ENCODE measurements at places on chromosomes 11 and 22. TPM values are rescaled to one million over a fixed set of nuclear protein-coding genes. Genes with fewer than 3 reads are reported as not detected.

Gene MFRP
- 0.01 TPM for polyA plus RNA-seq

- no peak for DNase-seq
- no peak overlapping the region for H3K27ac ChIP-seq
- H3K4me3 ChIP-seq, result no peak overlapping the region
- no peaks in the 10 kb centered on the region for H3K27me3 ChIP-seq
- peaks cover 24% of the 10 kb centered on the region for H3K4me1 ChIP-seq
Measured at GRCh38 chr22:19181786-19182471, 3.4 kb upstream of the SLC25A1 start.

DNA sequence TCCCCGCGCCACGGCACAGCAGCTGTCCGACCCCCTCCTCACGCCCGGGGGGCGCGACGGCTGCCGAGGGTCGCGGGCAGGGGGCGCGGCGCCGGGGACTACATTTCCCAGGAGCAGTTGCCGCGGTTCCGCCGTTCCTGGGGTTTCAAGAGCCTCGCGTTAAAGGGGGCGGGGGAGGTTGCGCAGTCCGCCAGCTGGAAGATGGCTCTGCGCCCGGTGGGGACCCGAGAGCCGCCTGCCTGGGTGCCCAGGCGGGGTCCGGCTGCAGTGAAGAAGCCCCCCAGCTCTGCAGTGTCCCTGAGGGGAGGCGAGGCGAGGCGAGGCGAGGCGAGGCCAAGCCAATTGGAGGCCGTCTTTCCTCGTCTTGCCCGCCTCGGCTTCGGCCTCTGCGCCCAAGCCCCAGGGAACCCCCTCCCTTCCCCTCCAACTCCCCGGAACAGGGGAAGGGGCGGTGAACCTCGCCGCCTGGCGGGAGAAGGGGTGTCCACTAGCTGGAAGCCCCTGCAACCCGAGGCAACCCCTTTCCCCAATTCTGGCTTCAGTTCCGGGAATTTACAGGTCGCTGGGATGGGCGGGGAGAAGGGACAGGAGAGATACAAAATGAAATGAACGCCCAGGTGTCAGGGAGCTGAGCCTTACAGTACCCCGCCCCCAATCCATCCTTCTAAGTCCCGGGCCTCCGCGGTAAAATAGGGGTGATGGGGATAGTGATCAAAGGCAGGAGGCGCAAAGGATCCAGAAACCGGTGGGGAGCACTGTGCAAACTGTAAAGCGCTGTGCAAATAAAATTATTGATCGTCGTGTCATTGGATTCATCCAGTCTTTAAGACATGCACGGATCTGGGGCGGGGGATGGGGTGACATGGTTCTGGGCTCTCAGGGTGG is 5.2 kb upstream of the GCAT start:
- no peaks in the 10 kb centered on the region for H3K27me3 ChIP-seq
- H3K4me3 ChIP-seq, result peak overlapping the region; percentile 75
- H3K4me1 ChIP-seq, result peaks cover 26% of the 10 kb centered on the region
- peak; percentile 62 for DNase-seq

GRCh38 chr11:64008914-64009633 is 22.8 kb downstream of the OTUB1 start:
- H3K4me3 ChIP-seq, result no peak overlapping the region
- no peaks in the 10 kb centered on the region for H3K36me3 ChIP-seq
- H3K27me3 ChIP-seq, result peaks cover 33% of the 10 kb centered on the region
- peaks cover 16% of the 10 kb centered on the region for H3K4me1 ChIP-seq
- H3K27ac ChIP-seq, result no peak overlapping the region
- no peak for DNase-seq

Gene FLRT1
- polyA plus RNA-seq, result 1.9 TPM

- H3K36me3 ChIP-seq, result no peaks in the 10 kb centered on the region
- no peak overlapping the region for H3K27ac ChIP-seq
- DNase-seq, result no peak
- no peaks in the 10 kb centered on the region for H3K27me3 ChIP-seq
Measured at GRCh38 chr22:33472462-33473344, 414.5 kb upstream of the SYN3 start.

GRCh38 chr22:50599816-50600455 is 657 bp upstream of the MAPK8IP2 start:
- no peaks in the 10 kb centered on the region for H3K4me1 ChIP-seq
- H3K27me3 ChIP-seq, result peaks cover 51% of the 10 kb centered on the region
- no peak for DNase-seq
- no peak overlapping the region for H3K27ac ChIP-seq
- H3K36me3 ChIP-seq, result no peaks in the 10 kb centered on the region

- peak; percentile 82 for DNase-seq
- peaks cover 27% of the 10 kb centered on the region for H3K36me3 ChIP-seq
- no peaks in the 10 kb centered on the region for H3K27me3 ChIP-seq
- H3K4me1 ChIP-seq, result peaks cover 34% of the 10 kb centered on the region
- H3K4me3 ChIP-seq, result peak overlapping the region; percentile 34
Measured at GRCh38 chr22:26479792-26480610, 3.6 kb downstream of the HPS4 start.

DNA sequence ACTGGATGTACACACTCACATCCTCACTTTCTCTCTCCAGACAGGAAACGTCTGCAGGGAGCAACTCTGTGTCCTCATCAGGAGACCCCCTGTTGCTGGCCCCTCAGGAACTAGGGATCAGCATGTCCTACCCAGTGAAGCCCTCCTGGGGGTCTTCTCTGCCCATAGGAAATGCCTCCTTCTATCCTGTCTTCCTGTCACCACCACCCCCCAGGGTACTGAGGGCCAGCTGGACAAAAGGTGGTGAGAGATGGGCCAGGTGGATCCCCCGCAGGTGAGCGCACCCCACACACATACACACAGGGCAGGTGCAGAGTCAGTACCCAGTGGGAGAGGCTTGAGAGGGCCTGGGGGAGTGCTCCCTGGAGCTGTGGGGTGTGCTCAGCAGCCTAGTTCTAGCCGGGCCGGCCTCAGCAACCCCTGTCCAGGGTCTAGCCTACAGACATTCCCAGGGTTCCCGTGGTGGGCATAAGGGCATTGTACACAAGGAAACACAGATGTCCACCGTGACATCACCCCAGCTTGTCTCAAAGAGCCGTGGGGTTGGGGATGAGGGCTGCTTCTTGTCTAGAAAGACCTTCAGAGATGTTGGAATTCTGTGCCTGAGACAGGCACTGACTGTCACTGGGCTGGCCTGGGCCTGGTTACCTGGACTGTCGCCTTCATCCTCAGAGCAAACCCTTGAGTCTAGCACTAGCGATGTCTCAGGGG is 9.2 kb downstream of the GP1BB start:
- H3K4me3 ChIP-seq, result no peak overlapping the region
- peaks cover 7% of the 10 kb centered on the region for H3K4me1 ChIP-seq
- H3K27ac ChIP-seq, result no peak overlapping the region
- H3K36me3 ChIP-seq, result no peaks in the 10 kb centered on the region
- no peak for DNase-seq

Gene FADS2
- polyA plus RNA-seq, result 28.8 TPM

DNA sequence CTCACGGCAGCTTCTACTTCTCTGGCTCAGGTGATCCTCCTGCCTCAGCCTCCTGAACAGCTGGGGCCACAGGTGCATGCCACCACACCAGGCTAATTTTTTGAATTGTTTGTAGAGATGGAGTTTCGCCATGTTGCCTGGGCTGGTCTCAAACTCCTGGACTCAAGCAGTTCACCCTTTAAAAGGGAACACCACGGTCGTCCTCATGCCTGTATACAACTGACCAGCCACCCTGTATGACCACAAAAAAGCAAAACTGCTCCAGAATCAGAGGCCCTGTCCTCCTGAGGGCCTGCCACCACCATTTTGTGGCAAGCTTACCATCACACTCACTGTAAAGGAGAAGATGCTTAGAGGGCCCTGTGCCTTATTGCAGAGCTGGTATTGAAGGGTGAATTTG is 2.2 kb downstream of the GLB1L3 start:
- H3K27me3 ChIP-seq, result peaks cover 59% of the 10 kb centered on the region

DNA sequence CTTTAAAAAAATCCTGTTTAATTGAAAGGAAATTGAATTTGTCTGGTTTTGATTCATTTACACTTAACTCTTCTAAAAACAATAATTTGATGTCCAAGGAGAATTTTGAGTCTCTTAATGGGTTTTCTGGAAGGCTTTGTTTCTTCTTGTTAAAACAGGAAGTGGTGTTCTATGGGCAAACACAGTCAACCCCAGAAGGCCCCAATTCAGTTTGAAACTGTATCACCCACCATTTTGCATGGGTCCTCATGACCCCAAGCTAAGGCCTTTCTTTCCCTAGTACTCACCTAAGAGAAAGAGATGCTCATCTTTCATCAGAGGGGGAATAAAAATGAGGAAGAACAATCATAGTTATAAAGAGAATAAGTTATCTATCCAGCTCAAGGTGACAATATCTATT is 10.6 kb downstream of the FLI1 start:
- no peak for DNase-seq
- H3K4me3 ChIP-seq, result no peak overlapping the region
- H3K27me3 ChIP-seq, result peaks cover 23% of the 10 kb centered on the region

- no peaks in the 10 kb centered on the region for H3K36me3 ChIP-seq
- peaks cover 2% of the 10 kb centered on the region for H3K27me3 ChIP-seq
- no peak overlapping the region for H3K4me3 ChIP-seq
- H3K27ac ChIP-seq, result no peak overlapping the region
- H3K4me1 ChIP-seq, result no peaks in the 10 kb centered on the region
- no peak for DNase-seq
Measured at GRCh38 chr11:15010865-15011264, 38.7 kb upstream of the CALCA start.

Gene TRIM49
- polyA plus RNA-seq, result not detected

Gene CADM1
- 32.7 TPM for polyA plus RNA-seq

- H3K36me3 ChIP-seq, result no peaks in the 10 kb centered on the region
- no peak overlapping the region for H3K27ac ChIP-seq
- H3K4me1 ChIP-seq, result no peaks in the 10 kb centered on the region
- no peak for DNase-seq
- H3K27me3 ChIP-seq, result no peaks in the 10 kb centered on the region
- no peak overlapping the region for H3K4me3 ChIP-seq
Measured at GRCh38 chr11:4048340-4048739, 46.3 kb upstream of the RRM1 start.

DNA sequence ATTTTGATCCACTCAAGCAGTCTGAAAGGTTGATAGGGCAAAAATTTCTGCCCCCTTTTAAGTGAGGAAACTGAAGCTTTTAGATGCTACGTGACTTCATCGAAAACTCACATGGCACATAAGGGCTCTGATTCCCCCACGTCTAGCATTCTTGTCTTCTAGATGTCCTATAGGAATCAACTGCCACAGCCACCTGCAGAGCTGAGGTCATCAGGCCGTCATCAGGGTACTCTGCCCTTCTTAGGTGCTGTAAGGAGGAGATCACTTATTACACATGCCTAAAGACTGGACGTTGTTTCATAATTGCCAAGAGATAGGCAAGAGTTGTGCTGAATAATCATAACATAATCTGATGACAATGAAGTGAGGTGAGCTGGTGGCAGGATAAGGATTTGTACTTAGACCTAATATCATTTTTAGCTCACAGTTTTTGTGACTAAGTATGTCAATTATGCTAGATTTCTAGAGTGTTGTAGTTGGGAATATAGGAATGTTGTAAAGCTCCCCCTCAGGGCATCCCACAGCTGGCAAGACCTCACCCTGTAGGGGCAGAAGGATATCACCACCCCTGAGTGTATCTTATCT is 349.4 kb downstream of the METTL15 start:
- no peaks in the 10 kb centered on the region for H3K27me3 ChIP-seq
- DNase-seq, result no peak
- H3K4me1 ChIP-seq, result no peaks in the 10 kb centered on the region
- H3K36me3 ChIP-seq, result no peaks in the 10 kb centered on the region
- no peak overlapping the region for H3K4me3 ChIP-seq

DNA sequence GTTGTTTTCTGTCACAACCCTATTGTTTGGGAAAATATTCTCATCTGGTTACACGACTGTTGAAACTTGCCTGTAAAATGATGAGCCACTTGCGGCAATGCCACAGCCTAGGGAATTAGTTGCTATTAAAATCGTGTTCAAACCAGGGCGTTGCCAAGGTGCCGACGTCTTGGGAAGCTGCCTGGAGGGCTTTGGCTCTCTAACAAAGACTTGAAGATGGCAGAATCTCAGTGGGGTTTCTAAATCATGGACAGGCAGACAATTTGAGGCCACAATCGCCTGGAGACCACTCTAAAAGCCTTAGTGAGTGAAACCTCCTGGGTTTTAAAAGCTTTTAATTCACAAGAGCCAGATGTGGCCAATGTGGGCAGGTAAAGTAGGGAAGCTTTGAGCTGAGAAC is 117.2 kb upstream of the BMAL1 start:
- no peaks in the 10 kb centered on the region for H3K36me3 ChIP-seq
- no peak overlapping the region for H3K27ac ChIP-seq
- no peaks in the 10 kb centered on the region for H3K27me3 ChIP-seq
- H3K4me1 ChIP-seq, result no peaks in the 10 kb centered on the region

- H3K36me3 ChIP-seq, result no peaks in the 10 kb centered on the region
- DNase-seq, result no peak
- no peak overlapping the region for H3K27ac ChIP-seq
- H3K27me3 ChIP-seq, result no peaks in the 10 kb centered on the region
- no peak overlapping the region for H3K4me3 ChIP-seq
- no peaks in the 10 kb centered on the region for H3K4me1 ChIP-seq
Measured at GRCh38 chr11:103709371-103709770, 327.1 kb upstream of the DDI1 start.

GRCh38 chr11:42631220-42631843 is 680.5 kb upstream of the API5 start:
- H3K4me3 ChIP-seq, result no peak overlapping the region
- H3K27ac ChIP-seq, result no peak overlapping the region
- H3K4me1 ChIP-seq, result no peaks in the 10 kb centered on the region
- DNase-seq, result no peak

Gene LINC01488
- polyA plus RNA-seq, result 0.09 TPM

DNA sequence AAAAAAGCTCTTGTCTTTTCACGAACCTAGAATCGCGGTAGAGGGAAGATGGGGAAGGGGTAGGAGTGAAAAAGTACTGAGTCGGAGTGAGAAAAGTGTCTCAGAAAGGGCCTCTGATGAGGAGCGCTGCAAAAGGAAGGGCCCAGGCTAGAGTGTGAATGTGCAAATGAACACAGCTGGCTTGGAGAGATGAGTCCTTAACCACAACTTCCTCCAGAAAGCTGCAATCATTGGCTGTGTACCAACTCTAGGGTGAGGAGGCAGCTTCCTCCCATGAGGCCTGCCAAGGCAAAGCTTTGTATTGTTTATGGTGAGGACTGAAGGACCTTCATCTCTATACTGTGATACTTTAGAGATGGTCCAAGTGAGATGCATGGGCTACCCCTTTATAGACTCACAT is 566.9 kb upstream of the ANO5 start:
- DNase-seq, result no peak
- no peak overlapping the region for H3K4me3 ChIP-seq
- no peaks in the 10 kb centered on the region for H3K36me3 ChIP-seq
- no peak overlapping the region for H3K27ac ChIP-seq

DNA sequence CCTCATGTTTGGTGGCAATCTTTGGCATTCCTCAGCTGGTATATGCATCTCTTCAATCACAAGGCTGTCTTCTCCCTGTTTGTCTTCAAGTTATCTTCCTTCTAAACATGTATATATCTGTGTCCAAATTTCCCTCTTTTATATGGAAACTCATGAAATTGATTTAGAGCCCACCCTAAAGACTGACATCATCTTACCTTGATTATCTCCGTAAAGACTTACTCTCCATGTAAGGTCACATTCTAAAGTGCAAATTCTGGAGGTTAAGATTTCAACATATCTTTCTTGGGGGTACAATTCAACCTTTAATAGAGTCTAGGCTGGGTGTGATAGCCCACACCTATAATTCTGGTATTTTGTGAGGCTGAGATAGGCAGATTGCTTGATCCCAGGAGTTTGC is 215.8 kb upstream of the LRRC4C start:
- H3K36me3 ChIP-seq, result no peaks in the 10 kb centered on the region
- no peak overlapping the region for H3K27ac ChIP-seq
- no peak overlapping the region for H3K4me3 ChIP-seq
- no peaks in the 10 kb centered on the region for H3K27me3 ChIP-seq
- no peaks in the 10 kb centered on the region for H3K4me1 ChIP-seq

Gene OR4D10
- not detected for polyA plus RNA-seq
